ENCODE measurements at places on chromosomes 16 and 17.

DNA sequence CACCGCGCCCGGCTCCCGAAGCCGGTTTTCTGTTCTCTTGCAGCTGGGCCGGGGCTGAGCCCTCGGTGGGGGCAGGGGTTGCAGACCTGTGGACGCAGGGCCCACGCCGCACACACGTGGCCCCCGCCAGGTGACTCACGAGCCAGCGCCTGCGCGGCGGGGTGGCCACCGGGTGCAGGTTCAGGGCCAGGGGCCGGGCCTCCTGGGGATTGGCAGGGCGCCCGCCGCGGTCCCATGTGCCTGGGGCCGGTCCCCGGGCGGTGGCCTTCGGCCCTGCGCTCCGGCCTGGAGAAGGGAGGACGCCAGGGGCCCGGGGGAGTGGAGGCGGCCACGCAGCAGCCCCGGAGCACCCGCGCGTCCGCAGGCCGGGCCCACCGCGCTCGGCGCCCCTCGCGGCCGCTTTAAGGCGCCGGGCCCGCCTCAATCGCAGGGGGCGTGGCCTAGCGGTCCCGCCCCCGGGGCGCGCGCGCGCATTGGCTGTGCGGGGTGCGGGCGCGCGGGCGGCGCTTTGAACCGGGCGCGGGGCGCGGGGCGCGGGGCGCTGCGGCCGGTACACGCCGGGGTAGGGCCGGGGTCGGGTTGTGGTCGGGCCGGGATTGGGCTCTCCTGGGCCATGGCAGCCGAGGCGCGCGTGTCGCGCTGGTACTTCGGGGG is at the start of gene SLC25A10:
SLC25A10 (plus strand) TSS at position 471 of the 654 bp plus-strand sequence; CDS start at position 614, 143 bp downstream.
- peak; percentile 66 for DNase-seq
- peaks cover 20% of the 10 kb centered on the region for H3K4me1 ChIP-seq
- no peaks in the 10 kb centered on the region for H3K27me3 ChIP-seq
- H3K4me3 ChIP-seq, result peak within 1 kb of the TSS; percentile 54
- no peak within 1 kb of the TSS for H3K27ac ChIP-seq
- peaks cover 7% of the 10 kb centered on the region for H3K36me3 ChIP-seq

- H3K36me3 ChIP-seq, result no peaks in the 10 kb centered on the region
- no peaks in the 10 kb centered on the region for H3K4me1 ChIP-seq
- no peaks in the 10 kb centered on the region for H3K27me3 ChIP-seq
- no peak overlapping the region for H3K4me3 ChIP-seq
- no peak for DNase-seq
Measured at GRCh38 chr17:73895157-73895556, 250.9 kb upstream of the SDK2 start.

DNA sequence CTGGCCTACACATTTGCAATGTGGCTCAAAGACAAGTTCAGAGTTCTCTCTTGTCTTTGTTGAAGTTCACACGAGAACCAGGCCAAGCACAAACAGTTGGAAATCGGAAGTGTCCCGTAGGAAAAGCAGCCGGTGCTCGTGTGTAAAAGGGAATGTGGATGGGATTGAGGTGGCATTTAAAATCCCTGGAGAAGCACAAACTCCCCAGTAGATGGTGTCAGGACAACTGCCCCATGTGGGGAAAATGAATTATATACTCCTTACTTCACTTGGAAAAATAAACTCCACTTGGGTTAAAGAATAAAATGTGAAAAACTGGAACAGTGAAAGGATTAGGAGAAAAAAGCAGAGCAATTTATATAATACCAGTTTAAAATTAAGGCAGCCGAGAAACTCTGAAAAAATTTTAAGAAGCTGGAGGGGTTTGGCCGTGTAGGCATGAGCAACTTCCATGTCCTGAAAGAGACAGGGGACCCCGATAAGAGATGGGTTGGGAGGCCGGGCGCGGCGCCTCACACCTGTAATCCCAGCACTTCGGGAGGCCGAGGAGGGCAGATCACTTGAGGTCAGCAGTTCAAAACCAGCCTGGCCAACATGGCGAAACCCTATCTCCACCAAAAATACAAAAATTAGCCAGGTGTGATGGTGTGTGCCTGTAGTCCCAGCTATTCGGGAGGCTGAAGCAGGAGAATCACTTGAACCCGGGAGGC is 28.1 kb downstream of the CBFA2T3 start:
- H3K27me3 ChIP-seq, result peaks cover 3% of the 10 kb centered on the region
- no peaks in the 10 kb centered on the region for H3K36me3 ChIP-seq
- no peaks in the 10 kb centered on the region for H3K4me1 ChIP-seq
- no peak for DNase-seq
- no peak overlapping the region for H3K4me3 ChIP-seq

DNA sequence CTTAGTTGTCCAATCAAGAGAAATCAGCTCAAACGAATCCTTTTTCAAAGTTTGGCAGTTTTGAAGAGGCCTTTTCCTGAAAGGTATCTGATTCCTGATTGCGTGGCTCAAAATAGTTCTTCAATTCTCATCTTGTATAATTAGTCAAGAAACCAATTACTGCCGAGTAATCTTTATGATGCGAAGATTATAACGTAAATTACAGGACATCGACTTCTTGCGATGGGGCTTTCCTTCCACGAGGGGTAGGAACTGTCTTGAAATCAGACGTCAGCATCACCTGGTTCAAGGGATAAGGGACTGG is 644 bp upstream of the ARL2BP start:
- DNase-seq, result no peak
- H3K27ac ChIP-seq, result peak overlapping the region; percentile 82
- peaks cover 6% of the 10 kb centered on the region for H3K4me1 ChIP-seq
- no peaks in the 10 kb centered on the region for H3K27me3 ChIP-seq
- H3K36me3 ChIP-seq, result peaks cover 13% of the 10 kb centered on the region
- H3K4me3 ChIP-seq, result peak overlapping the region; percentile 67

DNA sequence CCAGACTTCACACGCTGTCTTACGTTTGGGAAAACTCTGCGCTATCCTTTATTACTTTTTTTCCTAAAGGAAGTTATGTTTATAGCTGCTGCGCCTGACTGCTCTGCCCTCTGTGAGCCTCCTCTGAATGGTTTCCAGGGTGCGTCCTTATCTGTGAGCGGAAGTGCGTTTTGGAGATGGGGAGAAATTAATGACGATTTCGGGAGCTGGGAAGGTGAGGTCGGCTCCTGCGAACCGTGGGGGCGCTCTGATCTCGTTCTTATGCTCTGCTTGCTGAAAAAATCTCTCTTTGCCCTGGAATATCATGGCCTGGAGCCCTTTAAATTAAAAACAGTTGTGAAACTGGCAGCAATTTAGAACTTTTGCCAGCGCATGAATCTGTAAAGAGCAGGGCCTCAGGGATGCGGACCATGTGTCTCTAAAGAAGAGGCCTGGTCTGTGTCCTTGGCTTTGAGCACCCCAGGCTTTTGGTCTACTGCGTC is 135.7 kb upstream of the ZFHX3 start:
- DNase-seq, result no peak
- H3K27me3 ChIP-seq, result no peaks in the 10 kb centered on the region

DNA sequence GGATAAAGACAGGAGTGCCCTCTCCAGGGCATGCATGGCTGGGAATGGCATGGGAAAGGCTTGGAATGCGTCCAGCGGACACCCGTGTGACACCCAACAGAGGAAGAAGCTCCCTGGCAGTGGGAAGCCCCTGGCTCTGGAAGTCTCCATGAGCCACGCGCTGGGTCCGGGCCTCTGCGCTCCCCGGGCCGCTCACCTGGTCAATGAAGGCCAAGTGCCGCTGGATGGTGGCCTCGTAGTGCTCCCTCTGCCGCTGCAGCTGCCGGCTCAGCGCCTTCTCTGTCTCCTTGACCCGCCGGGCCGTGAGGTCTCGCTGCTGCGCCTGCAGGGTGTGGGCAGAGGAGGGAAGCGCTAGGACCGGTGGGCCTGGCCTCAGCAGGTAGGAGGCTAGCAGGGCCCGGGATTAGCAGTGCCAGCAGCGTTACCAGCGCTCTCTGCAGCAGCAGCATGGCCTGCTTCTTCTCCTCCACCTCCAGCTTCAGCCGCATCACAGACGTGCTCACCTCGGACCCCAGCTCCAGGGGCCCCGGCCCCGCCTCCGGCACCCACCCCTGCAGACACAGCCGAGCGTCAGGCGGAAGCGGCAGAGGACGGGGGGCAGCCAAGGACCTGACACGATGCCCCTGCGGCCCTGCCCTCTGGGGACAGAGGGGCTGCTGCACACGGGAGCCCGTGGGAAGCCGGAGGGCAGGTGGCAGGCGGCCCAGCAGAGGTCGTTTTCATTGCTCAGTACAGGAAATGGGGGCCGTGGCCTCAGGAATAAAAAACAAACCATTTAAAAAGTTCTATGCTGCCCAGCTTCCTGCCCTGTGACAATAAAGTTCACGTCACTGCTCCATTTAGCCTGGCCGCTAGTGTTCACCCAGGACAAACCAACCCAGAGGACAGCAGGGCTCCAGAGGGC is 26.0 kb downstream of the CEP131 start:
- no peaks in the 10 kb centered on the region for H3K27me3 ChIP-seq
- H3K4me3 ChIP-seq, result no peak overlapping the region
- H3K4me1 ChIP-seq, result no peaks in the 10 kb centered on the region
- DNase-seq, result no peak
- no peak overlapping the region for H3K27ac ChIP-seq

DNA sequence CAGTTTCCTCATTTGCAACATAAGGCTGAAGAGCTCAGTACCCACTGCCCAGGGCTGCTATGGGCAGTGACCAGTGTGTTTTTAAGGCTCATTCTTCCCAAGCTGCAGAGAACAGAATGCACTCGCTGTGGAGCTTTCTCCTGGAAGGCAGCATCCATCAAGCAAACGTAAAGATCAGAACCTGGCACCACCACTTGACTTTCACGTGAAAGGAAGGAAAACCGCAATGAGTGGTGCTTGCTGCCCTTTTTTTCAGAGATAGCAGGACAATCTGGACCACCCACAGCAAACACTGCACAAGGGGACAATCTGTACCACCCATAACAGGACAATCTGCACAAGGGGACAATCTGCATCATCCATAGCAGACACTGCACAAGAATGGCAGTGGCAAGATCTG is 11.2 kb downstream of the CSNK1D start:
- H3K27ac ChIP-seq, result no peak overlapping the region
- no peaks in the 10 kb centered on the region for H3K27me3 ChIP-seq
- H3K36me3 ChIP-seq, result peaks cover 73% of the 10 kb centered on the region
- DNase-seq, result no peak
- no peaks in the 10 kb centered on the region for H3K4me1 ChIP-seq

- H3K27ac ChIP-seq, result no peak overlapping the region
- no peak overlapping the region for H3K4me3 ChIP-seq
- DNase-seq, result no peak
- H3K4me1 ChIP-seq, result no peaks in the 10 kb centered on the region
- no peaks in the 10 kb centered on the region for H3K36me3 ChIP-seq
Measured at GRCh38 chr16:85544016-85544415, 69.1 kb upstream of the GSE1 start.

DNA sequence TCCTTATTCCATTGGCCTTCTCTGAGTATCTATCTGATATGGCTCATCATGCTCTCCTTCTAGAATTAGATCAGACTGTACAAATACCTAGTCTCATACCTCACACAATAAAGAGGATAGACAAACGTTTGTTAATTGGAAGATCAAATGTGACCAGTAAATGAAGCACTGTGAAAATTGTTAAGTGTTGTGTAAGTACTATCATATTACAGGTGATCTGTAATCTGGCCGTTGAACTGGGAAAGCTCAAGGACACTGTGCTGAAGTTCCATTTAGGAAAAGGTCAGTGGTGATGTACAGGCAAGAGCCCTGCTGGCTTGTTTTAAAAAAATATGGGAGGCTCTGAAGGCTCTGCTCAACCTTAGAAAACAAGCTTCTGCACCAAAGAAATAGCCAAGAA is 38.5 kb upstream of the CORO6 start:
- no peak overlapping the region for H3K4me3 ChIP-seq
- H3K27me3 ChIP-seq, result no peaks in the 10 kb centered on the region
- peaks cover 33% of the 10 kb centered on the region for H3K36me3 ChIP-seq

DNA sequence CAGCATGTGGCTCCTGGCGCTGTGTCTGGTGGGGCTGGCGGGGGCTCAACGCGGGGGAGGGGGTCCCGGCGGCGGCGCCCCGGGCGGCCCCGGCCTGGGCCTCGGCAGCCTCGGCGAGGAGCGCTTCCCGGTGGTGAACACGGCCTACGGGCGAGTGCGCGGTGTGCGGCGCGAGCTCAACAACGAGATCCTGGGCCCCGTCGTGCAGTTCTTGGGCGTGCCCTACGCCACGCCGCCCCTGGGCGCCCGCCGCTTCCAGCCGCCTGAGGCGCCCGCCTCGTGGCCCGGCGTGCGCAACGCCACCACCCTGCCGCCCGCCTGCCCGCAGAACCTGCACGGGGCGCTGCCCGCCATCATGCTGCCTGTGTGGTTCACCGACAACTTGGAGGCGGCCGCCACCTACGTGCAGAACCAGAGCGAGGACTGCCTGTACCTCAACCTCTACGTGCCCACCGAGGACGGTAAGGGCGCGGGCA is 645 bp downstream of the NLGN2 start:
- H3K27me3 ChIP-seq, result no peaks in the 10 kb centered on the region
- DNase-seq, result no peak
- H3K4me1 ChIP-seq, result peaks cover 15% of the 10 kb centered on the region
- no peaks in the 10 kb centered on the region for H3K36me3 ChIP-seq

DNA sequence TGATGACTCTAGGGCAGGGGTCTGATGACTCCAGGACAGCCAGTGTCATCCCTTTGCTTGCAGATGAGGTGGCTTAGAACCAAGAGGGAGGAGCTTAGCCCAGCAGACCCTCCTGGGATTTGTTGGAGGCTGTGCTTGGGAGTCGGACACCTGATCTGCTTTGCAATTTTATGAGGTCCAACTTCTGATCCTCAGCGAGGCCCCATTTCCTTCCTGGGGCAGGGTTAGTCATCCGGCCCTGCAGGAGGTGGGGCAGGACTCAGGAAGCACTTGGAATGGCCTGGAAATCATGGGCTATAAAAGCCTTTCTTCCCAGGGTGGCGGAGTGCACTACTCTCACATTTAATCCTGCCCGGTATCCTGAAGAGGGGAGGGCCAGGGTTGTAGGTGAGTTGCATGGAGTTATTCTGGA is 168.5 kb downstream of the MSI2 start:
- DNase-seq, result no peak
- no peaks in the 10 kb centered on the region for H3K36me3 ChIP-seq
- H3K27ac ChIP-seq, result no peak overlapping the region
- peaks cover 4% of the 10 kb centered on the region for H3K4me1 ChIP-seq
- H3K4me3 ChIP-seq, result no peak overlapping the region

GRCh38 chr17:74964988-74965622 is 7.5 kb downstream of the HID1 start:
- no peaks in the 10 kb centered on the region for H3K36me3 ChIP-seq
- no peak for DNase-seq
- no peak overlapping the region for H3K4me3 ChIP-seq
- H3K27ac ChIP-seq, result no peak overlapping the region
- no peaks in the 10 kb centered on the region for H3K27me3 ChIP-seq

DNA sequence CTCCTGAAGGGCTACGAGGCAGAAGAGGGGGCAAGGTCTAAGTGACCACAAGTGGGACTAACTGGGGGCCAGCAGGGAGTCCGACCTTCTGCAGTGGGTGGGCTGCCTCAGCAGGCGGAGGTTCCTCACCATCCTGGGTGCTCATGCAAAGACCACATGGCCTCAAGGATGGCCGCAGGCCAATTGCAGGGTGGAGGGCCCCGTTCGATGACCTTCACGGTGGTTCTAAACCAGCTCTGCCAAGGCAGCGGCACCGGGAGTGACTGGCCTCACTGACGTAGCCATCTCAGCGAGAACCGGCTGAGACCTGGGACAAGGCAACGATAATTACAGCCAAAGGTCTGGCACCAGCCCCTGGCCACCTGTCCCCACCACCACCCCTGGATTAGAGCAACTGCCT is 5.7 kb downstream of the SMIM5 start:
- no peak overlapping the region for H3K4me3 ChIP-seq
- DNase-seq, result no peak
- no peaks in the 10 kb centered on the region for H3K4me1 ChIP-seq

GRCh38 chr17:58758890-58759289 is 3.2 kb downstream of the PPM1E start:
- H3K27me3 ChIP-seq, result peaks cover 28% of the 10 kb centered on the region
- DNase-seq, result no peak
- H3K27ac ChIP-seq, result no peak overlapping the region

Data from effector memory CD4-positive, alpha-beta T cell (primary cell).